ENCODE measurements at places on chromosomes 7 and 10. TPM values are rescaled to one million over a fixed set of nuclear protein-coding genes. Genes with fewer than 3 reads are reported as not detected.

The TMEM176B gene
- total RNA-seq = not detected

DNA sequence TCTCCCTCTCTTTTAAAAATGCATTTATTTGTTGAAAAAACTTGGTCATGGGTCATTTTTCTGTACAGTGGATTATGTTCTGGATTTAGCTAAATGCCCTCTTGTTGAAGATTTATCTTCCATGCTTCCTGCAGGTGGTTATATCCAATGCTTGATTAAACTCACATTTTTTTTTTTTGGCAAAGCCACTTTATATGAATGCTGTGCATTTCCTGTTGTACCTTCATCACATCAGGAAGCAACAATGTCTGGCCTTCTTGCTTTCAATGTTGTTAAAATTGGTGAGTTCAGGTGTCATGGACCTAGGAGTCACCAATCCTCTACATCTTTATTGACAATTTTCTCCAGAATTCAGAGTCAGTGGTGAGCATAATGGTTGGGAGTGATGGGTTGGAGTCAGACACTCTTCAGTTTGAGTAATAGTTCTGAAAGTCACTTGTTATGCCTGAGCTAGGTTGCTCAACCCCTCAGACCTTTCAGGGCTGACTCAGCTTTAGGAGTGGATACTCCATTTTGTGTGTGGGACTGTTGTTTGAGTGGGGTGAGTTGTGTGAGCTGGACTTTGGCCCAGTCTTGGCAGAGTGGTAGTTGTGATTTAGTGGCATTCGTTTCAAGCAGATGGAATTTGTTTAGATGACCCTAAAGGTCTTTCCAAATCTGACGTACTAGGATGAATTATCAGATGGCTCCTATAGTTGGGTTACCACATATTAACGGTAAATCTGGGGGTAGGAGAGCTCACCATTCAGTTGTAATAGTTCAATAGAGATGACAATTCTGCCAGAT, 213.5 kb upstream of the ZNF32 start:
- no peak for DNase-seq

GRCh38 chr7:152909683-152910544, 150.4 kb downstream of the ACTR3B start:
- DNase-seq = no peak

DNA sequence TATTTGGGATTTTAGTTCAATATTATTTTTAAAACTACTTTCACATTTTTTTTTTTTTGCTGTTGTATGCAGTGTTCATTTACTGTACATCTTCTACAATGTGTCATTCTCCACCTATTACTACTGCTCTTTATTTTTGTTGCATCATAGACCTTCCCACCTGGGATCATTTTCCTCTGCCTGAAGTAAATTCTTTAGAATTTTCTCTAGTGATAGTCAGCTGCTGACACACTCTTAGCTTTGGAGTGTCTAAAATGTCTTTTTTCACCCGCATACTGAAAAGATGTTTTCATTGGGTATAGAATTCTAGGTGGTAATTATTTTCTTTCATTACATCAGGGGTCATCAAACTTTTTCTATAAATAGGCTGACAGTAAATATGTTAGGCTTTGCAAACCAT, 30.5 kb downstream of the CFAP43 start:
- DNase-seq = no peak

DNA sequence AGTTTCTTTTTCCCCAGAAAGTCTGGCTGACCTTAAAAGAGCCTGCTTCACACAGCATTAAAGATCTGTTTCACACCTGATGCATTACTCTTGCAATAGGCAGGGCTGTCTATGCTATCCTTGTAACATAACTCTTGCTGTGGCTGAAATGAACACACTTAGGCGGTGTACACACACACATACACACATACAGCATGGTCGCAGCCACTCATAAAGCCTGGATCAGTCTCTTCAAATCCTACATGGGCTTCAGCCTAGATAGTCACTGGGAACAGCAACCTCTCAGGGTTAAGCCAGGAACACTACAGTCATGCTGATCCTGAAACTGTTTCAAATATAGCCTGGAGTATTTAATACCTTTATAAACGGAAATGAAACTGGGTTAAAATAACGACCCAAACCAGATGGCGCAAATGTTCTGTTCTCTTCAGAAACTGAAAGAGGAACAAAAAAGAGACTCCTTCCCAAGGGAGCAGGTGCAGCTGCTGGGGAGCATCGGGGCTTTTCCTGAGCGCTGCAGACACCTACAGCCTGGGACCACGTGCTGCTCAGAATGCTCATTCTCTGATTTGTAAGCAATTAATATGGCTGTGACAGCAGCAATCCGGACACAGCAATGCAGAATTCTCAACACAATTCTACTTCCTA, 61.0 kb upstream of the SFMBT2 start:
- no peak for DNase-seq

GRCh38 chr10:24569330-24569796, 154.3 kb downstream of the ARHGAP21 start:
- no peak for DNase-seq

DNA sequence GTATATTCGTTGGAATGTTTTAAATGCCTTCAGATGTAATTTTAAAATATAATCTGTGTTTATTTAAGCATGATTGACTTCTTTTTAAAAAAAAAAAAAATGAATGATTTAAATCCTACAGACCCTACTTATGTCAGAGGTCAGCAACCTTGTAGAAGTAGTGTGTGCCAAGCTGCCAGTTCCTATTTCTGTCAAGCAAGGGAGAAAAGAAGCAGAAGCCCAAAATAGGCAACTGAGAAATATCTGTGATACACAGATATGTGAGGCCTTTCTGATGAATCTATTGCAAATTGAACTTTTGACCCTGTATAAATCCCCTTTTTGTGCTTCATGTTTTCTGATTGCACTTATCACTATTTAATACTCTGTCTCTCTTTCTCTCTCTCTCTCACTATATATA, 199.5 kb downstream of the LRRN3 start:
- DNase-seq = no peak

DNA sequence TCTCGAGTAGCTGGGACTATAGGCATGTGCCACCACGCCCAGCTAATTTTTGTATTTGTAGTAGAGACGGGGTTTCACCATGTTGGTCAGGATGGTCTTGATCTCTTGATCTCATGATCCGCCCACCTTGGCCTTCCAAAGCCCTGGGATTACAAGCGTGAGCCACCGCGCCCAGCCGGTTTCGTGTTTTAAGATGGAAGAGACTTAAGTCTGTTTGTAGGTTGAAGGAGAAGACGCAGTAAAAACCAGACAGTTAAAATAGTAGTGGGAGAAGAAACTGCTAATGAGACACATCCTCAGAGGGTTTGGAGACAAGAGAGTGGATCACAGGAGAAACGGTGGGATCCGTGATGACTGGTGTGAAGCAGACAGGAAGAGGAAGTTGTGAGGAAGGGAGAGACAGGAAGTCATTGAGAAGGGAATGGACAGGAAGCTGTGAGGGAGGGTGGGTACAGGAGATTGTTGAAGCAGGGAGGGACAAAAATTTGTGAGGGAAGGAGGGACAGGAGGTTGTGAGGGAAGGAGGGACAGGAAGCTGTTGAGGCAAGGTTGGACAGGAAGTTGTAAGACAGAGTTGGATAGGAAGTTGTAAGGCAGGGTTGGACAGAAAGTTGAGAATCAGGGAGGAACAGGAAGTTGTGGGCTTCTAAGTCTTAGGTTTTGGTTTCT, 115.5 kb downstream of the WDFY4 start:
- DNase-seq = peak; percentile 46

The ING3 gene
- 28.3 TPM for total RNA-seq

DNA sequence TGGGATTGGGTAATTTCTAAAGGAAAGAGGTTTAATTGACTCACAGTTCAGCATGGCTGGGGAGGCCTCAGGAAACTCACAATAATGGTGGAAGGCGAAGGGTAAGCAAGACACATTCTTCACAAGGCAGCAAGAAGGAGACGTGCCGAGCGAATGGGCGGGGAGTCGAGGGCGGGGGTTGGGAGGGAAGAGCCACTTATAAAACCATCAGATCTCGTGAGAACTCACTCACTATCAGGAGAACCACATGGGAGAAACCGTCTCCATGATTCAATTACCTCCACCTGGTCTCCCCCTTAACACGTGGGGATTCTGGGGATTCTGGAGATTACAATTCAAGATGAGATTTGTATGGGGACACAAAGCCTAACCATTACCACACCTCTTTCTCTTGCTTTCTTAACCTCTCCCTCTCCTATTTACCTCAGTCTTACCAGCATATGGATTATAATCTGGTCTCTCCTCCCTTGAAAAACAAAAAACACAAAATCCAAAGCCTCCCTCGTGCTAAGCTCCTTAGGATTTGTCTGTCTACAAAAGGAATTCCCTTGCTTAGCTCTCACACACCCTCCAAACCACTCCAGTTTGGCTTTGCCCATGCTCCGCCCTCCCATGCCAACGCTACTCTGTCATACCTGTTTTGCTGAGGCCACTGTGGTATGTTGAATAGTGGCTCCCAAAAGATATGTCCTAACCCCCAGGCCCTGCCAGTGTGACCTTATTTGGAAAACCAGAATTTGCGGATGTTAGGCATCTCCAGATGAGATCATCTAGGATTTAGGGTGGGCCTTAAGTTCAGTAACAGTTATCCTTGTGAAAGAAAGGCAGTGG, 19.6 kb upstream of the EFCAB10 start:
- DNase-seq = no peak

All from activated CD4-positive, alpha-beta T cell treated with anti-CD3 and anti-CD28 coated beads, Interleukin-2, amount 10 ng/mL, durations not matched to agents 7 days and 5 days (primary cell).